HS-27A (cell line): ENCODE measurements at places on chromosomes 2 and 18.

DNA sequence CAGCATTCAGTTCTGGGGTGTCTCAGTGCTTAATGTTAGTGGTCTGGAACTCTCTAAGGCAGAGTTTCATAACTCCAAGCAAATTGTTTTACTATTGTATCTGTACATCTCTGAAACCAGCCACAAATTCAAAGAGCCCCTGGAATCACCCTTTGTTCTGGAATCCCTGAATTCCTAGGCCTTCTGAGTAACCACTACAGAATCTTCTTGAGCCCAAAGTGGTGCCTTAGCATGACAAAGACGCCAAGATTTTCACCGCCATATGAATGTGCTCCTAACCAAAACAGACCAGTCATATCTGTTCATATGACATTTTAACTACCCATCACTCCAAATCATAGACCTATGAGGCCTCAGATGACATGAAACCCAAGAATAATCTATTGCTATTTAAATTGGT, 668.1 kb downstream of the EPHA4 start:
- DNase-seq, result no peak

DNA sequence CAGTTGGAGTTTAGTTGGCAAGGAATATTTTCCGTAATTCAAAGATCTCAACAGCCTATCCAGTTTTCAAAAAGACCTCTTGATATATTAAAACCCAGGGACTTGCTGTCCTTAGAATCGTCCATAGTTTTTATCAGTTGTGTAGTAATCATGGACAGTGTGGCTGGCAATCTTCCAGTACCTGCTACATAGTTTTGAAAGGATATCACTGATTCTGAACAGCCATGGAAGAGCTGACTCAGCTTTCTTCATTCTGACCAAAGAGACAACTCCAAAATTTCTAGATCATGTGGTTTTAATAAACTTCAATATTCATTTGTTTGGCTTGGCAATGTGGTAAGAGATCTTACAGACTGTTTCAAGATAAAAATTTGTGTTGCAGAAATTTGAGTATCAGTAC, 616.7 kb downstream of the TDRD15 start:
- DNase-seq, result no peak

GRCh38 chr2:18650221-18650620, 60.9 kb upstream of the NT5C1B start:
- no peak for DNase-seq

DNA sequence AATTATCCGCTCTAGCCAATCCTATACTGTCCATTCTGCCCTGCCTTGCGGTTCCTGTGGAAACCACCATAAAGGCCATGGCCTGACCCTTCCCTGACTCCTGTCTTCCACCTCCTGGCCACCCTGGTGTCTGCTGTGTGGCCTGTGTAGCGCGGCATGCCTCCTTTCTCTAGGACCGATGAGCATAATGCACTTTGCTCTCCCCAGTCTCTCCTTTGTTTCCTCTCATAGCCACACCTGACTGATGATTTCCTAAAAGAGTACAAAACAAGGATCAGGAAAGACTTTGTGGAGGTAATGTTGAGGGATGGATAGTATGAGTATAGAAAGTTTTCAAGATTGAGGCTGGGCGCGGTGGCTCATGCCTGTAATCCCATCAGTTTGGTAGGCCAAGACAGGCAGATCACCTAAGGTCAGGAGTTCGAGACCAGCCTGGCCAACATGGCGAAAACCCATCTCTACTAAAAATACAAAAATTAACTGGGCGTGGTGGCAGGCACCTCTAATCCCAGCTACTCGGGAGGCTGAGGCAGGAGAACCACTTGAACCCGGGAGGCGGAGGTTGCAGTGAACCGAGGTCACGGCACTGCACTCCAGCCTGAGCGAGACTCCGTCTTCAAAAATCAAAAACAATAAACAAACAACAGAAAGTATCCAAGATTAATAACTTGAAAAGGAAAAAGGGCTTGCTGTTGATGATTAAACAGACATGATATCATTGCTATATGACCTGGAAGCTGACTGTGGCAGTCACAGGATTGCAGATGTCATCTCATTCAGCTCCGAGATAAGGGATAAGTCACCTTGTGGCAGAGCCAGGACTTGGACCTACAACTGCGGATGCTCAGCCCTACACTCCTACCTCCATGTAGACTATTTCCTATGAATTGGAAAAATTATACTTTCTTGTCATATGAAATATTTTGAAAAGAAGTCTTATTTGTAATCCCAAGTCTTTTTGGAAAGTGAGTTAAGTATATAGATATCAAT, 16.6 kb downstream of the SOWAHC start:
- DNase-seq, result no peak

DNA sequence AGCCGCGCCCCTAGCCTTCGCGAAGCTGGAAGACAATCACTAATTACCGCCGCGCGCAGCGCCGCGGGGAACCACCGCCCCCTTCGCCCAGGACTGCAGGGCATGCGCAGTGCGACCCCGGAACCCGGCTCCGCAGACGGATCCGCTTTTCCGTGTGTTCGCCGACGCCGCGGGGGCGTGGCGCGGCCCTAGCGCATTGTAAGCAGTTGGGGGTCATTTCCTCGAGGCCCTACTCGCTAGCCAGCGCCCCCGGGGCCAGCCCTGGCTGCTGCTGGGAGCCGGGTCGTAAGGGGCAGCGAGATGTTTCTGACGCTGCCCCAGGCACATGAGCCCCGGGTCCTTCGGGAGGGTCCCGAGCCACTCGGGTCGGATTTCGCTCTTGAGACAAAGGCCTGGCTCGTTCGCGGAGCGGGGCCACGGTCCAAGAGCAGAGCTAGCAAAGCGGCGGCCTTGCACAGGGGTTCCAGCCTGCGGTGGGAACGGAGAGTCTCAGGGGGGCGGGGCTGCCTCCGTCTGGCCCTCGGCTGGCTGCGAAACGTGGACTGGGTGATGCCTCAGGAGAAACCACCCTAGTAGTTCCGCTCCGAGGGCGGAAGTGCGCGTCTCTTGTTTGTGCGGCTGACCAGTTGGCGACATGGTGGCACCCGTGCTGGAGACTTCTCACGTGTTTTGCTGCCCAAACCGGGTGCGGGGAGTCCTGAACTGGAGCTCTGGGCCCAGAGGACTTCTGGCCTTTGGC, at the start of the genes ELP2 and SLC39A6:
Gene ELP2 (plus strand): TSS at position 600 of the 739 bp plus-strand sequence. CDS start 35 bp downstream, at position 635.
Gene SLC39A6 (minus strand): TSS at position 41 of the 739 bp plus-strand sequence. CDS start 2,333 bp downstream, outside the sequence.
- DNase-seq, result peak; percentile 75
